ENCODE measurements at places on chromosomes 1 and 21. TPM values are rescaled to one million over a fixed set of nuclear protein-coding genes. Genes with fewer than 3 reads are reported as not detected.
A peak's percentile ranks its signal among the peaks of the same experiment; 100 is the strongest.

MAP3K21 gene
- 24.0 TPM for total RNA-seq

CD1B gene
- not detected for total RNA-seq

FAM72B gene
- total RNA-seq = 22.0 TPM

DNA sequence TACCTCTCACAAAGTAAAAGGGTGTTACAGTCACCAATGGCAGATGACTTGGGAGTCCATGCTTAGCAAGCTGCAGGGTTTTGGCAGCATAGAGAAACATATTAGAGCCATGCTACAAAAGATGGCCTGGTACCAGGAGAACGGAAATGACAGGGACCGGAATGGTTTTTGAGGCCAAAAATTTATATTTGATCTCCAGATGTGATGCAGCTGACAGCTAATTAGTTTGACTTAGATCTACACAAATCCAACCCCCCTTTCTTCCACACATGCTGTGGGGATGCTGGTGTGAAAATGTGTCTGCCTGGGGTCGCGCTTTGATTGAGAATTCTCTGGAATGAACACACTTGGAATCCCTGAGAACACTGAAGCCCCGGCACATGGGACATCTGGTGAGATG, 26.5 kb downstream of the SYF2 start:
- no peaks in the 10 kb centered on the region for H3K27me3 ChIP-seq
- H3K4me1 ChIP-seq = peaks cover 15% of the 10 kb centered on the region
- no peak for DNase-seq
- H3K4me3 ChIP-seq = no peak overlapping the region
- H3K36me3 ChIP-seq = no peaks in the 10 kb centered on the region

DNA sequence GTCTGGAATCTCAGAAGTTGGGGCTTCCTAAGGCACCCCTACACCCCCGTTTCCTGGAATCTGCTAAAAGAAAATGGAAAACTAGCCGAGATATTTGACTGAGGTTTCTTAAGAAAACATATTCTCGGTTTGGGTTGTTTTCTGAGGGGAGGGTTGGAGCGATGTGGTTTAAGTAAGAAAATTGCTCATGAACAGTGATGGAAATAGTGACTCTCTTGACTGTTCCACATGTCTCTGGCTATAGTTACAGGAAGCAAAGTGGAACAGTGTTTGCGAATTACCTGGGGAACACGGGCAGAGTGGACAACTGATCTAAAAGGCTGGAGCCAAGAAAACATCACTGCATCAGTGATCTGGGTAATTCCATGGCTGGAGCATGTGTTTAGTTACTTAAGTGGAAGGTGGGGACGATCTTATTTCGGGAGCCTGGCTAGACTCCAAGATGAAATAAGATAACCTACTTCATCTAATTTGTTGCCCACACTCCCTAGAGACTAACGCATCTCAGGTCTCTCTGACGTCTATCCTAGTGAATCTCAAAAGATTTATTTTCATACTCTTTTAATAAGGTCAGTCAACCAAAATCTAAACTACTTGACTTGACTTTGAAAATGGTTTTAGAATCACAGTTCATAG, 92.4 kb downstream of the KCNJ15 start:
- H3K36me3 ChIP-seq = no peaks in the 10 kb centered on the region
- H3K27ac ChIP-seq = no peak overlapping the region
- DNase-seq = no peak
- H3K4me1 ChIP-seq = peaks cover 25% of the 10 kb centered on the region
- H3K4me3 ChIP-seq = no peak overlapping the region
- peaks cover 25% of the 10 kb centered on the region for H3K27me3 ChIP-seq

DNA sequence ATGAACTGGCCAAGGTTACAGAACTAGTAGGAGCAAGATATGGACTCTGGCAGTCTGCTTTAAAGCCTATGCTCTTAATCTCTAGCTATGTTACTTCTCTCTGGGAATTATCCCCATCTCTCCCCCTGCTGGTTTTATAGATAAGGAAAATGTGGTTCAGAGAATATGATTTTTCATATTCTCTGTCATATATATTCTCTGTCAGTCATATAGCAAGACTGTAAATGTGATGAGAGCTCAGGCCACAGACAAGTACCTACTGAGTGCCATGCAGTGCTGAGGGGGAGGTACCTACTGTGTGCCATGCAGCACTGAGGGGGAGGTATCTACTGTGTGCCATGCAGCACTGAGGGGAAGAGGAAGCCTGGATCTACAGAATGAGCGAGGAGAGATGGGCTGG, 220.3 kb upstream of the FGGY start:
- peak overlapping the region; percentile 98 for H3K27ac ChIP-seq
- H3K36me3 ChIP-seq = no peaks in the 10 kb centered on the region
- H3K4me3 ChIP-seq = peak overlapping the region; percentile 60
- peaks cover 92% of the 10 kb centered on the region for H3K4me1 ChIP-seq
- H3K27me3 ChIP-seq = no peaks in the 10 kb centered on the region

SYPL2 gene
- total RNA-seq = 3.7 TPM

IL10 gene
- not detected for total RNA-seq

S1PR1 gene
- total RNA-seq = 3.2 TPM

DNA sequence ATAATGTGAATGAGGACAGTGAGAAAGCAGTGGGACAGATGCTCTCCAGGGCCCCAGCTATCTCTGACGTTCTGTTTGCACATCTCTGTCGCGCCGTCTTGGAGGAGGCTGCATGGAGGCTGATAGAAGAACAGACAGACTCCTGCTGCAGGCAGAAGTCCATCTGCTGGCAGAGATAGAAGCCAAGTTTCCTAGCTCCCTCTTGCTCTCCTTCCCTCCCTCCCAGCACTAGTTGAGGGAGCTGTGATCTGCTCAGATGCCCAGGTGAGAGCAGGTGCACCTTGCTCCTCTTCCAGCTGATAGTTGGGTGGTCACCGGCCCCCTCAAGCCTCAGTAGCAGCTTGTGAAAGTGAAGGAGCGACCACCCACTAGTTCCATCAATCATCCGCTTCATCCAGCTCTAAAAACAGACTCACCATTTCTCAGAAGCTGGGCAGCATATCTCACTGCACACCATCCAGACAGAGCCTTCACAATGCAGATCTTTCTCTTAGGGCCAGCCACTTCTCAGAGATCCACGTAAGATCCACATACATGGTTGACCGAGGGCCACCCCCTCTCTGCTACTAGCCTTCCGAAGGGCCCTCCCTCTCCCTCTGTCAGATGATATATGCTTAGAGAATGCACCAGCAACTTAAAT, 12.9 kb downstream of the LRRN2 start:
- no peaks in the 10 kb centered on the region for H3K27me3 ChIP-seq
- no peak overlapping the region for H3K4me3 ChIP-seq
- H3K36me3 ChIP-seq = no peaks in the 10 kb centered on the region
- H3K4me1 ChIP-seq = peaks cover 7% of the 10 kb centered on the region

- no peaks in the 10 kb centered on the region for H3K4me1 ChIP-seq
- DNase-seq = no peak
- no peaks in the 10 kb centered on the region for H3K27me3 ChIP-seq
- H3K4me3 ChIP-seq = no peak overlapping the region
- H3K27ac ChIP-seq = no peak overlapping the region
These were observed 33.4 kb upstream of the PRKACB start for GRCh38 chr1:84110629-84111028.

- peak overlapping the region; percentile 93 for H3K27ac ChIP-seq
- DNase-seq = no peak
- H3K4me1 ChIP-seq = peaks cover 35% of the 10 kb centered on the region
- H3K4me3 ChIP-seq = peak overlapping the region; percentile 92
- peaks cover 24% of the 10 kb centered on the region for H3K36me3 ChIP-seq
- no peaks in the 10 kb centered on the region for H3K27me3 ChIP-seq
These were observed 573 bp downstream of the PSMG1 start for GRCh38 chr21:39182484-39183271.

DNA sequence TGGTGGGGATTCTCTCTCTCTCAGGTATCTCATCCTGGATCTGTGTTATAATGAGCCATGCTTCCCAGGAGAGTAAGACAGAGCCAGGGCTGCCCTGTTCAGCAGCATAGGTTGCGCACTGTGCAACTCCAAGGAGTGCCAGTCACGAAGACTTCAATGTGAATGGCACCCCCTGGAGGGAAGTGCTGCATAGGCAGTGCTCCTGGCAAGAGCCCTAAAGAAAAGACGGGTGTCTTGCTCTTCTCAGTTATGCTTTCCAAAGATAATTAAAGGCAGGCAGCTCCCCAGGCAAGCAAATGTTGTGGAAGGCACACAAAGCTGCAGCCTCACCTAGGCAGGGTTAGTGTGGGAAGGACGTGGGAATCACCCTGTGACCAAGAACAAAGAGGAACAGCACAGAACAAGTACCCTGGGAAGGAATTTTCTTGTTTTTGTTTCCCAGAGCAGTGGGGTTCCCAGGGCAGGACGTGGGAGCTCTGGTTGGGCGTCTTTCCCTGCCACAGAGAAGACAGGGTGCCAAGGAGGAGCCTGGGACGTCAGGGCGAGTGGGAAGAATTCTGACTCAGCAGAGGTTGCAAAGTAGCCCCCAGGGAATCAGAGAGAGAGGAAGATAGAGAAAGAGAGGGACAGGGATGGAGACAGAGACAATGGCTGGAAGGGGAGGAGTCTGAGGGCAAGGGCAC, 120.9 kb downstream of the KCNN3 start:
- no peaks in the 10 kb centered on the region for H3K36me3 ChIP-seq
- H3K4me3 ChIP-seq = no peak overlapping the region
- H3K27ac ChIP-seq = peak overlapping the region; percentile 55
- peaks cover 48% of the 10 kb centered on the region for H3K4me1 ChIP-seq
- no peaks in the 10 kb centered on the region for H3K27me3 ChIP-seq
- DNase-seq = no peak

LHX8 gene
- total RNA-seq = 0.25 TPM

GRCh38 chr1:71656902-71657301, 576.1 kb upstream of the ZRANB2 start:
- H3K27ac ChIP-seq = no peak overlapping the region
- no peak overlapping the region for H3K4me3 ChIP-seq

- no peak overlapping the region for H3K27ac ChIP-seq
- no peaks in the 10 kb centered on the region for H3K36me3 ChIP-seq
- no peak overlapping the region for H3K4me3 ChIP-seq
These were observed 652.7 kb downstream of the LMO4 start for GRCh38 chr1:87981386-87981785.

DNA sequence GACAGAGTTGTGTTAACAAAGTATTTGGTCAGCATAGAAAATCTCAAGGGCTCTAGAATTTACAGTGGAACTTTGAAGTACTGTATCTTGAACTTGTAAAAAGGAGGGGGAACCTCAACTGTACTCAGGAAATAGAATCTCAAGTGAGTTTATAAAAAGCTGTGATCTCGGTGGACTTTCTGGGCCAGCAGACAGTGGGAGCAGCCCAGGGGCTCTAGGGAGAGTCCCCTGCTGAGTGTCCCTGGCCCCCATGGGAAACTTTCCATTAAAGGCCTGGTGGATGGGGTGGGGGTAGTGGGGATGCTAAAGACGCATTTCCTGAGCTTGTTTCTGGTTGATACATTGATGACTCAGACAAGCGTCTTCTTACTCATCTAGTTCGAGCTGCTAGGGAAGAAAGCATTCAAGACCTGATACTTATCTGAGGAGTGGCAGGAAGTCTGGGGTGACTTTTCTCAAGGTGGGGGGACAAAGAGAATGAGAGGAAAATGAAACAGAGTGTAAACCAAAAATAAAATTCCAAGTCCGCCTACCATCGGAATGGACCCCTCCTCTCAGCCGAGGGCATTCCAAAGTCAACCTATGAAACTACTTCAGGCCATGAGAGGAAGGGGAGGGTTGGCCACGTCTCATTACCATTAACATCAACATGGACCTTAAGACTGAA, 65.5 kb downstream of the NID1 start:
- peak overlapping the region; percentile 73 for H3K27ac ChIP-seq
- H3K4me3 ChIP-seq = no peak overlapping the region
- peaks cover 32% of the 10 kb centered on the region for H3K4me1 ChIP-seq
- DNase-seq = no peak
- H3K27me3 ChIP-seq = no peaks in the 10 kb centered on the region

TPTE gene
- not detected for total RNA-seq

SLC6A17 gene
- 0.09 TPM for total RNA-seq

NBPF10 gene
- total RNA-seq = 0.63 TPM

KCNE2 gene
- 0.44 TPM for total RNA-seq

- H3K27me3 ChIP-seq = no peaks in the 10 kb centered on the region
- no peak overlapping the region for H3K27ac ChIP-seq
- no peak for DNase-seq
- peaks cover 3% of the 10 kb centered on the region for H3K4me1 ChIP-seq
- no peaks in the 10 kb centered on the region for H3K36me3 ChIP-seq
These were observed 81.5 kb downstream of the SCMH1 start for GRCh38 chr1:41160498-41161110.

ZBTB8B gene
- 2.7 TPM for total RNA-seq

DNA sequence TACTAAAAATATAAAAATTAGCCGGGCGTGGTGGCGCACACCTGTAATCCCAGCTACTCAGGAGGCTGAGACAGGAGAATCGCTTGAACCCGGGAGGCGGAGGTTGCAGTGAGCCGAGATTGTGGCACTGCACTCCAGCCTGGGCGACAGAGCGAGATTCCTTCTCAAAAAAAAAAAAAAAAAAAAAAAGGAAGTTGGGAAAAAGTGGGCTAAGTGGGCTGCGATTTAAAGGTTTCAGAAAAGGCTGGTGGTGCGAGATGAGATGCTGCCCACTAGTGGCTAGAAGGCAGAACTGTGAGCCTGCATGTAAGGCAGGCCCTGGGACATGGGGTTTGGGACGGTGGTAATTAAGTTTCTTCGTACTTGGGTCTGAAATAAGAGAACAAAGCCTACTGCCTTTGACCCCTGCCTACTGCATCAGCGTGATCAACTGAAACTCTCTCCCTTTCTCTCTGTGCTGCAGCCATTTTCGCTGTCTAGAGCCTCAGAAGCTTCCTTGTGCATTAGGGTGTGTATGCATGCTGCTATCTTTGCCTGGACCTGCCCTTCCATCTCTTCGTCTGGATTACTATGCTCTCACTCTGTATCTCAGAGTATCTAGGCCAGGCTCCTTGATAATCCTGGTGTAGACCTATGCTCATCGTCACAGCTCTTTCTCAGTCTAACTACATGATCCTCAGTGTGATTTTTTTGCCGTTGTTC, 12.4 kb downstream of the FMOD start:
- peak; percentile 63 for DNase-seq
- no peak overlapping the region for H3K4me3 ChIP-seq
- peak overlapping the region; percentile 50 for H3K27ac ChIP-seq
- H3K36me3 ChIP-seq = no peaks in the 10 kb centered on the region
- peaks cover 5% of the 10 kb centered on the region for H3K27me3 ChIP-seq

AADACL4 gene
- total RNA-seq = not detected

DNA sequence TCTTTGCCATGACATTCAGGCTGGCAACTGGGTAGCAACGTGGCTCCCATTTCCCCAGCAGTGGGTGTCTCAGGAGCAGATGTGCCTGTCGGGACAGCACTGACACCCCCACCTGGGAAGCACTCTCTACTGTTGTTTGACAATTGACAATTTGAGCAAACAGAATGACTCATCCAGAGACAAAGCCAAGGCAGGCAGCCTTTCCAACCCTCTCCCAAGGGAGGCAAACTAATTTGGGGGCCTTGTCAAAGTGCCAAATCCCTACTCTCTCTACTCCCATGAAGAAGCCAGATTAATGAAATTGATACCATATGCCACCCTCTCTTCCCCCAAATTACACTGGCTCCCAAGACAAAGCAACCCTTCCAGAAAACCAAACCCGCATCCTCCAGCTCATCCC, 65.6 kb downstream of the GRIK3 start:
- H3K27me3 ChIP-seq = no peaks in the 10 kb centered on the region
- no peak for DNase-seq
- no peak overlapping the region for H3K4me3 ChIP-seq
- no peak overlapping the region for H3K27ac ChIP-seq

LCE3E gene
- total RNA-seq = not detected

CBS gene
- 582 TPM for total RNA-seq

FCRL1 gene
- not detected for total RNA-seq

Measured in WTC11 (cell line).